Activated CD8-positive, alpha-beta memory T cell treated with anti-CD3 and anti-CD28 coated beads for 48 hours (primary cell): ENCODE measurements at places on chromosomes 3 and 15.

DNA sequence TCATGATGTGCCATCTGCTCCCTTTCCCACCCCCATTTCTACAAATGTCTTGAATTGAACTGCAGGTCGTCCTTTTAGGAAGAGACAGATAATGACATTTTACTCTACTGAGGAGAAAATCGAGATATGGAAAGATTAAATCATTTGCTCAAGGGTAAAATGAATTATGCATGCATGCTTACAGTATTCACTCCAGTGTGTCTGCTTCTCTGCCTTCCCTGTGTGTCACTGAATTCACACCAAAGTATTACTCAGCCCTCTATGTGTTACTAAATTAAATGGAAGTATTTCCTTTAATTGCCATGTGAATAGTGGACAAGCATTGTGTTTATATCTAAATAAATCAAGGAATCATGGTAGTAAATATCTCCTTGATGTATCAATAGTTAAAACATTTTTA lies 449.0 kb downstream of the NLGN1 start:
- no peak for DNase-seq

DNA sequence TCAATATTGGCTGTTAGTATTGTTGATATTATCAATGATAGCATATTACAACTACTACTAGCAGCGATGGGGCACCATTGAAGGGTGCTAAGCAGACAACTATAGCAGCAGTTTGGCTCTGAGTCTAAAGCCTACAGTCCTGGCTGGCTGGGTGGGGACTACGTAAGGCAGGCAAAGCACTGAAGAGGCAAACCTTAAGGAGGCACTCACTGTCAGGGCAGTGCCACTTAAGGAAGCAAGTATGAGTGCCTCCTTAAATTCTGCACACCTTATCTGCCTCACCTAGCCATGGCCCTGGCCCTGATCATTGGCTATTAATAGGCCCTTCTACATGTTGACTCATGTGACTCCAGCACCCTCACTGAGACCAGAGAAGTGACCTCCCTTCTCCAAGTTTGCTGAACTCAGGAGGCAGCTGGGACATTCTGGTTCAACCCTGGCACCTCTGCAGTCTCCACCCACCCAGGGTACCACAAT lies 20.6 kb downstream of the CDCP1 start:
- no peak for DNase-seq

DNA sequence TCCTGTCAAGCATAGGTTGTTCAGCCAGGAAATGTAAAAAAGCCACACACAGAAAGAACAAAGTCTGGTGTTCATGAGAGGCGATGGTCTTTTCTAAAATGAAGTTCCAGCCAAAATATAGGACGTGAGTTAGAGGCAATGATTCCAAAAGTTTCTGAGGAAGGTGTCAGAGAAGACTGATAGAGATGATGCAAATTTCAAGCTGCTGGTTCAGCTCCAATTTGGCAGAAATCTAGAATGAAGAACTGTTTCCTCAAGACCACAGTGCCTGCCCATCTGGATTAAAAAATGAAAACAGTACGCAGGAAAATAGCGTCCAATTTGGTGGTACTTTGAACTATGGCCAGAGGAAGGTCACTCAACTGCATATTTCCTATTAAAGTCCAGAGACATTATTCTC lies 672.9 kb downstream of the SQOR start:
- no peak for DNase-seq

DNA sequence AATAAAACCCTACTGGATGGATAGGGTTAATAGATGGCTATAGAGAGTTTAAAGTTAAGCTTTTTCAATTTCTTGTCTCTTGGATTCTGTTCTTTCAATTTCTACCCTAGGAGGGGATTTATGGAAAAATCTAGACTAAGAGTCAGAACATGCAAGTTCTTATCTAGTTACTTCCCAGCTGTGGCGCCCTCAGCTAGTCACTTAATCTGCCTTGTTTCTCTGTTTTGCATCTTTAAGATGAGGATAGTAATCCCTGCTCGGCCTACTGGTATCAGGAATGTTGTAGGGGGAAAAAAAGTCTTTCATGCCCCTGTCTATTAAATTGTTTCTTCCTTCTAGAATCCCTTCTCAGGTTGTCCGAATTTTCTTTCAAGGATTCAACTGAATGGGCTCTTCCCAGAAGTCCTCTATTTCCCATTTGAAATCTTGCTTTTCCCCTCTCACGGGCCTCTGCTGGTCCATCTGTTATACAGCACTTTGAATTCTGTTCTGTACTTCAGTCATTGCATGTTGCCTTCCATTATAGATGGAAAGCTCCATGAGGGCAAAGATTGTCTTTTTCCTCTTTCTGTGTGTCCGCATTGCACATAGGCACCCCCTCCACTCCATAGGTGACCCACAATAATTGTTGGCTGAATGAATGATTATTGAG lies 4.4 kb downstream of the KCTD6 start:
- DNase-seq = no peak

- no peak for DNase-seq
These were observed 151.9 kb upstream of the FEZF2 start for GRCh38 chr3:62525281-62525680.

GRCh38 chr3:11238060-11238459 lies 34.1 kb upstream of the ATG7 start:
- DNase-seq = no peak

DNA sequence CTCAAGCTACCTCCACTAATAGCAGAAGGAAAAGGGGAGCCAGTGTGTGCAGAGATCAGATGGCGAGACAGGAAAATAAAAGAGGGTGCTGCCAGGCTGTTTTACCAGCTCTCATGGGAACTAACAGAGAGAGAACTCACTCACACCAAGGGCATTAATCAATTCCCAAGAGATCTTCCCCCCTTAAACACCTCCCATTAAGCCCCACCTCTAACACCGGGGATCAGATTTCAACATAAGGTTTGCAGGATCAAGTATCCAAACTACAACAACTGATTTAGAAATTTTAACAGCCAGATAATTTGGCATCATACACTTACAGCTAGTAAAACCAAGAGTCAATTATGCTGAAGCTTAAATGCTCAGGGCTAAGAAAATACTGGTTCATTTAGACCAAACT lies 18.9 kb downstream of the CD200 start:
- DNase-seq = no peak

- no peak for DNase-seq
These were observed 4.9 kb downstream of the NANOGP8 start for GRCh38 chr15:35080226-35080625.

DNA sequence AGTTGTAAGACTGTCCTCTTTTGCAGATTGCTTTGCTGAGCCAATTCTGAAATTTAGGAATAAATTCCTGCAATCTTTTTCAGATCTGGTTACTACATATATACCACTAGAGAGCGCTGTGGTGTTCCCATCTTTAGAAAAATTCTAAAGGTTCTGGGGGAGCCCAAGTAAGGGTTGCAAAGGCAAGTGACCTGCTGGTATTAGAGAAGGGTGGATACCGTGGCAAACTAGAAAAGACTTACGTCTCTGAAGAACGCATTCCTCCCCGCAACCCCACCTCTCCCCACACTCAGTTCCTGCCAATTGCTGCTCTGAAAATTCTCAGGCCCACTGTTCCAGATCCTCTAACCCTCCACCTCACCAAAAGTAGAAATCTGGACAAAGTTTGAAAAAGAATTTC lies 48.5 kb downstream of the EFHB start:
- no peak for DNase-seq

GRCh38 chr3:78798266-78798832 lies 969.4 kb downstream of the ROBO1 start:
- DNase-seq = no peak

GRCh38 chr15:95770196-95770595 lies 560.3 kb upstream of the NR2F2 start:
- no peak for DNase-seq

DNA sequence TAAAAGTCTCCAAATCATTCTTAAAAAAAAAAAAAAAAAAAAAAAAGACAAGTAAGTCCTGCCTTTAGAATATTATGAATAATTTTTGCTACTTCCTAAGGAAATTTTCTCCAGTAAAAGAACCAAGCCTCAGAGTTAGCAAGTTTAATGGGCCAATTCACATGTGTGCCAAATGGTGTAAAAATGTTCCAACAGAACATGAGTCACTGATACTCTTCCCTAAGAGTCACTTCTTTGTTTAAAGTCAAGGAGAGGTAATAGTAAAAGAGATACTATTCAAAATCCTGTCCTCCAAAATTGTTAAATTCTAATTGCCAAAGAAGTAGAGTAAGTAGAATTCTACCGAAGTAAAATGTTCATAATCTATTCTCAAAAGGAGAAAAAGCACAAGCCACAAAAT lies 17.7 kb upstream of the CPA3 start:
- DNase-seq = no peak

DNA sequence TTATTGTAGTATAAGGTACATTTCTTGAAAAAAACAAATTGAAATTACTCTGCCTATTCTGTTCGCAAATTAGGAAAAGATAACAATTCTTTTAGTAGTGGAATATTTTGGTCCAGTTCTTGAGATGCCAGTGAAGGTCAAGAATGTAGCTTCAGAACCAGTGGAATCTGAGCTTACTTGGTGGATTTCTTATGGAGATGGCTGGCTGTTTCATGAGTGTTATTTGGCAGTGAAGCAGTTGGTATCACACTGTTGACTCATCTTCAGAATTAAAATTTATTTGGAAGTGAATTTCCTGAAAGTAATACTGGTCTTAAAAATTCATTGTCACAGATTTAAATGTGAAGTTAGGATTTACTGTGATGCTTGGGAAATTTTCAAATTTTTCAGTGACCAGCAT lies 19.1 kb downstream of the RNF13 start:
- DNase-seq = no peak

- no peak for DNase-seq
These were observed 31.1 kb upstream of the TJP1 start for GRCh38 chr15:29853211-29853987.

GRCh38 chr3:72505539-72506405 lies 342.5 kb downstream of the SHQ1 start:
- no peak for DNase-seq

- DNase-seq = no peak
These were observed 84.0 kb downstream of the DIPK2A start for GRCh38 chr3:144055604-144056003.

- no peak for DNase-seq
These were observed 16.5 kb downstream of the EMC3 start for GRCh38 chr3:9970020-9970652.

DNA sequence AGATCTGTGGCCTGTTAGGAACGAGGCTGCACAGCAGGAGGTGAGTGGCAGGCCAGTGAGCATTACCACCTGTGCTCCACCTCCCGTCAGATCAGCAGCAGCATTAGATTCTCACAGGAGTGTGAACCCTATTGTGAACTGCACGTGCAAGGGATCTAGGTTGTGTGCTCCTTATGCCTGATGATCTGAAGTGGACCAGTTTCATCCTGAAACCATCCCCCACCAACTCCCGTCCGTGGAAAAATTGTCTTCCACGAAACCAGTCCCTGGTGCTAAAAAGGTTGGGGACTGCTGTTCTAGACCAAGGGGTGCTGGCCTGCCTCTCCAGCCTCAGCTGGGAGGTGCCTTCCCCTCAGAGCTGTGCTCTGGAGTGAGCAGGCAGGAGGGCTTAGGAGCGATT lies 61.4 kb downstream of the RPLP1 start:
- DNase-seq = no peak

DNA sequence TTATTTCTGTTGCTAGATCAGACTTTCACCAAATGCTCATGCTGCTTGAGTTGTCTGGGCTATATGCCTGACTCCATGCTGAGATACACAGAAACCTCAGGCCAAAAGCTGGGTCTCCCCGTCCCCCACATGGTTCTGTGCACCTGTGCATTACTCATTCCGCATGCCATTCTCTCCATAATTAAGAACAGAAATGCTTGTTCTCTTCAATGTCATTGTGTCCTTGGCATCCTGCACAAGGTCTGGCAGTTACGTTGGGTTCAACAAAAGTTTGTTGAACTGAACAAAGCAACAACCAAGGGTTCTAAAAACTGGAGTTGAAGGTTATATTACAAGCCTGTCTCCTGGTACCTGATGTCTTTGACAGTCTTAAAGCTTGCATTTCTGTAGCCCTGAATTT lies 177.5 kb downstream of the FNDC3B start:
- no peak for DNase-seq

- DNase-seq = no peak
These were observed 27.8 kb upstream of the CRTC3 start for GRCh38 chr15:90501898-90502297.

- DNase-seq = no peak
These were observed 1.5 kb downstream of the SLITRK3 start for GRCh38 chr3:165194511-165195240.

- DNase-seq = no peak
These were observed 21.6 kb downstream of the MCTP2 start for GRCh38 chr15:94252906-94253491.

GRCh38 chr3:100407977-100408532 lies 6.7 kb downstream of the LNP1 start:
- DNase-seq = no peak

- DNase-seq = no peak
These were observed 73.9 kb downstream of the PEX5L start for GRCh38 chr3:179962629-179963387.

DNA sequence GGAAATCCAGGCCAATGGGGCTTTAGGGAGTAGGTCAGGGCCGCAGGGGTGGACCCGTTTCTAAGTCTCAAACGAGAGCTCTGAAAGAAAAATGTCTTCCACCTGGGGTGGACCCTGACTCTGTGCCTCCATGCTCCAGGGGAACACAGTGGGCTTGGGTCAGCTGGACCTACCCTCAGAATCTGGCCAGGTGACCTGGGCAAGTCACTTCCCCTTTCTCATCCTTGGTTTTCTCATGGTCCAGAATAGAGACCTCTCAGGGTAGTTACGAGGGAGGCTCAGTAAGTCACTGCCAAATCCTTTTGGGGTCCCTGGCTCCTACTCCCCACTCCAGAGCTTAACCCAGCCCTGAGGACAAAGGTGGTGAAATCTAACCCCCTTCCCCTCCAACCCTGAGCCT lies 25.8 kb downstream of the EFCAB12 start:
- no peak for DNase-seq
